ENCODE measurements at places on chromosomes 2 and 18.
A peak's percentile ranks its signal among the peaks of the same experiment; 100 is the strongest.

- DNase-seq, result no peak
These were observed 45.8 kb upstream of the HAAO start for GRCh38 chr2:42838133-42838532.

DNA sequence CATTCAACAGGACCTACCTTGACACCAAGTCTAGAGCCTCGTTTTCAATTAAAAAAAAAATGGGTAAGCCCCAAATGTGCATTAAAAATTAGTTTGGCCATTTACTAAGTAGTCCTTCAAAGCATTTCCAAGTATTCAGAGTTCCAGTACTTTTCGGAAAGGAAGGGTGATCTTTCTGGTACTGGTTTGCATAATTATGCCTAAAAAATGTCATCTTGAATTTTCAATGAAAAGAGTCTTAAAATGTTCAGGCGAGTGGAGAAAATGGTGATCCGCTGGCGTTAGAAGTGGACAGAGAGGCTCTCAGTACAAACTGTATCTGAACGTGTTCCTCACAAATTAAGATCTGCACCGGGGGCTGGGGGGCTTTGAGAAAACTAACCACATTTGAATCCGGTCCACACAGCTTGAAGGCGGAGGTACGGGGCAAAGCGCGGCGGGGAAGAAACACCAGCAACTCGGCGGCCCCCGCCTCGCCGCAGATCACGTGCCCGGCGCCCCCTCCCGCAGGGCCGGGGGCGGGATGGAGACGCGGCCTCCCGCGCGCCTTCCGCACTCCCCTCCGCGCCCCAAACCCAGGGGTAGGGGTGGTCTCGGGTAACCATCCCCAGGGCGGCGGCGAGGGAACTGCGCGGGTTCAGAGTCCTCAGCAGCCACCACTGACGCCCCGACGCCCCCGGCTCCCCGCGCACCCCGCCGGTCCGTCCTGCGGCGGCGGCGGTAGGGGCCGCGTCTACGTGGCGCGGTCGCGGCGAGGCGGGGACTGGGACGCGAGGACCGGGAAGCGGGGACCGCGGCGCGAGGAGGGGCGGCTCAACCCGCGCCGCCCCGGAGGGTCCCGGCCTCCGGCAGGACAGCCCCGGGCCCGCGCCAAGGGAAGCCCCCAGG, 564 bp downstream of the LPIN2 start:
- DNase-seq, result peak; percentile 43

DNA sequence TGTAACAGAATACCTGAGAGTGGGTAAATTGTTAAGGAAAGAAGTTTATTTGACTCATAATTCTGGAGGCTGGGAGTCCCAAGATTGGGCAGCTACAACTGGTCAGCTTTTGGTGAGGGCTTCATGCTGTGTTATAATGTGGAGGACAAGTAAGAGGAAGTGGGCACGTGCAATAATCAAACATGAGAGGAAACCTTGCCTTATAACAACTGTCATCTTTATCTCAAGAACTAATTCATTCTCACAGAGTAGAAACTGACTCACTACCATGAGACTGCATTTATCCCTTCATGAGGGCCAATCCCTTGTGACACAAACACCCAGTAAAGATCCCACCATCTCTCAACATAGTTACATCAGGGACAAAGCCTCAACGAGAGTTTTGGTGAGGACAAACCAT, 318.1 kb upstream of the NT5C1B start:
- no peak for DNase-seq

DNA sequence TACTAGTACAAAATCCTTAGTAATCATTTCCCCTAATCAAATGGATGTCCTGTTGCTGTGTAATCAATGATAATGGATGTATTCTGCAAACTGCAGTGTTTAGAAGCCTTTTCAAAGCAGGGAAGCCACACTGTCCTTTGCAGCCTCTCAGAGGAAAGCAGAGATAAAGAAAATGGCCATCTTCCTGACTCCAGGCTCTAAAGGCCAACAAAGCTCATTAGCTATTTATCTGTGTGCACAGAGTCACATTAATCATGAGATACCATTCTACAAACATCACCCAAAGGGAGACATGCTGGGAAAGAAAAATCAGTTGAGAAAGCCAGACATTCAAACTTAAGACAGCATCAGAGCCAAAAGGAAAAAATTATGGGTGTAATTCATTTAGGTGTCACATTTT, 165.0 kb downstream of the RAD51AP2 start:
- DNase-seq, result no peak

- DNase-seq, result no peak
These were observed 117.2 kb downstream of the SLC4A3 start for GRCh38 chr2:219744600-219744999.

Measured in effector memory CD4-positive, alpha-beta T cell (primary cell).